ENCODE measurements at places on chromosomes 6 and 20.

GRCh38 chr6:1739680-1740079 is 130.0 kb downstream of the FOXC1 start:
- DNase-seq, result no peak

GRCh38 chr20:47854687-47855212 is 69.5 kb upstream of the SULF2 start:
- no peak for DNase-seq

- no peak for DNase-seq
Observed at GRCh38 chr6:16295471-16295870, 57.1 kb downstream of the GMPR start.

DNA sequence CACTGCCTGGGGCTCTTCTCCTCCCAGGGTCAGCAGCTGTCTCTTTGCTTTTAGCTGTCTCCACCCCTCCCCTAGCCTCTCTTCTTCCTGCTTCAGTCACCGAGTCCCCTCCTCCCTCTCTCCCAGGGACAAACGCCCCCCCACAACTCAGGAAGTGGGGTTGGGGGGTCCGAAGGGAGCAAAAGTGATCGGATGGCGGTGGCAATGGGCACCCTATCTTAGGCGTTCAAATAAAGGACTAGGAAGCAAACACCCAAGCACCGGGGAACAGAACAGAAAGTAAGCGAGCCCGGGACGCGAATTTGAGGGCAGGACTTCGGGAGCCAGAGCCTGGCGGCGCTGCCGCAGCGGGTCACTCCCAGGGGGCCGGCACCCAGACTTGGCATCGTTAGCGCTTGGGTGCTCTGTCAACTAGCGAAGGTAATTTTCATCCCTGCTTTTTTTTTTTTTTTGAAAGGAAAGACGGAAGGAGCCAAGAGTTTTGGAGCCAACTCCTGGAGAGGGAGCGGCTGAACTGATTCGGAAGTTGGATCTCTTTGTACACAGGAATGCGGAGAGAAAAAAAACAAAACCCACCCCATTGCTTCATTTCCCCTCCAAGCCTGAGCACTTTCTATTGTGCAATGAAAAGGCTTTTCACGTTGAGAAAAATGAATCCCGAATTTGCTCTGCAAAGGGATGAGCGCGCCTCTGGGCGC is 815 bp upstream of the ITPR3 start:
- no peak for DNase-seq

DNA sequence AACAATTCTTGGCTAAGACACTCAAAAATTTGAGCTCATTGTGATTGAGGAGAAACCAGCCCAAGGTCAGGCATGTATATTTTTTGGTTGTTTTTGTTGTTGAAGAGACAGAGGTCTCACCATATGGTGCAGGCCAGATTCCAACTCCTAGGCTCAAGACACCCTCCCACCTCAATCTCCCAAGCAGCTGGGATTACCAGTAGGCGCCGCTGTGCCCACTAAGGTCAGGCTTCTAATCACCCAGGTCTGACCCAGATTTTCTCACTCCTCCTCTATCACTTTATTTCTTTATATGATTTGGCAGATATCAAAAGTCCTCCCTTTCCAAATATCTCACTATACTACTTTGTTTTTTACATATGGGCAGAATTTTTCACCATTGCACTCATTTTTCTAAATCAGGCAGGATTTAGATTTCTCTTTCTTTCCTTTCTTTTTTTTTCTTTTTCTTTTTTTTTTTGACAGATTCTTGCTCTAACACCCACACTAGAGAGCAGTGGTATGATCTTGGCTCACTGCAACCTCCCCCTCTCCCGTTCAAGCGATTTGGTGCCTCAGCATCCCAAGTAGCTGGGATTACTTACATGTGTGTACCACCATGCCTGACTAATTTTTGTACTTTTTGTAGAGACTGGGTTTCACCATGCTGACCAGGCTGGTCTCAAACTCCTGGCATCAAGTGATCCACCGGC is 1.7 kb upstream of the C6orf141 start:
- DNase-seq, result no peak

GRCh38 chr6:2998998-2999617 is 586 bp upstream of the NQO2 start:
- no peak for DNase-seq

GRCh38 chr6:143531720-143532499 is 20.4 kb upstream of the FUCA2 start:
- DNase-seq, result no peak

DNA sequence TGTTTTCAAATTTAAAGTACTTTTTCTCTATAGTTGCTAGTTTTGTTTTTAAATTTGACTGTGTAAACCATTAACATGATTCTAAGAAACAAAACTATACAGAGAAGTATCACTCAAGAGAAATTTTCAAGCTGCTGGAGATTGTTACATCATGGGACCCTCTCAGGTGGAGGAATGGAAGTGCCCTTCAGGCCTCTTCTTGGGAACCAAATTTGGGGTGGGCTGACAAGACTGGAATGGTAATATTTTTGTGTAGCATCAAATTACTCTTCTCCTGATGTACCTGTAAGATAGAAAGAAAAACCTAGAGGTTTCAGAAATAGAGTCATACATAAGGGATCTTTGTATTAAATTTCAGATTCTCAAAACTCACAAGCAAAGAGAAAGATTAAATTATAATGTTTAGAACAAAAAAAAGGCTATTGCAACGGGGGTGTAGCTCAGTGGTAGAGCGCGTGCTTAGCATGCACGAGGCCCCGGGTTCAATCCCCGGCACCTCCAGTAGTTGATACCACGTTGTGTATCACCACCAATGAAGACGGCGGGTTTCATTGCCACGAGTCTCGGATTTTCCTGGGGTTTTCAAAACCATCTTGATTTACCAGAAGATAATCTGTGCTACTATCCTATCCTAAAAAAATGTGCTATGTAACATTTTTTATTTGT is 193.7 kb downstream of the GPX5 start:
- peak; percentile 17 for DNase-seq

DNA sequence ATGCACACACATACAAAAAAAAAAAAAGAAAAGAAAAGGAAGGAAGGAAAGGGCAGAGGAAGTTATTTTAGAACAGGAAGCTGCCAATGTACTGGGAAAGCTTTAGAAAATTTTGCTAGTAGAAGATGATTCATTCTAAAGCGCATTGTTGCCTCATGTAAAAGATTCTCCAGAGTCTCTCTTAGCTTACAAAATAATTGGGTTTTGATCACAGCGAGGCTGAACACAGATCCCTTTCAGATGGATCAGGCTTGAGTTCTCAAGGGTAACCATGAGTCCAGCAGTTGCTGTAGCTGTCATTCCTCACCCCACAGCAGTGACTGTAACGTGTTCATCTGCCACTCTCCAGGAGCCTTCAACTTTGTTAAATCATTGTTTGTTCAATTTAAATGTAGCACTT is 81.9 kb downstream of the PHACTR2 start:
- no peak for DNase-seq

DNA sequence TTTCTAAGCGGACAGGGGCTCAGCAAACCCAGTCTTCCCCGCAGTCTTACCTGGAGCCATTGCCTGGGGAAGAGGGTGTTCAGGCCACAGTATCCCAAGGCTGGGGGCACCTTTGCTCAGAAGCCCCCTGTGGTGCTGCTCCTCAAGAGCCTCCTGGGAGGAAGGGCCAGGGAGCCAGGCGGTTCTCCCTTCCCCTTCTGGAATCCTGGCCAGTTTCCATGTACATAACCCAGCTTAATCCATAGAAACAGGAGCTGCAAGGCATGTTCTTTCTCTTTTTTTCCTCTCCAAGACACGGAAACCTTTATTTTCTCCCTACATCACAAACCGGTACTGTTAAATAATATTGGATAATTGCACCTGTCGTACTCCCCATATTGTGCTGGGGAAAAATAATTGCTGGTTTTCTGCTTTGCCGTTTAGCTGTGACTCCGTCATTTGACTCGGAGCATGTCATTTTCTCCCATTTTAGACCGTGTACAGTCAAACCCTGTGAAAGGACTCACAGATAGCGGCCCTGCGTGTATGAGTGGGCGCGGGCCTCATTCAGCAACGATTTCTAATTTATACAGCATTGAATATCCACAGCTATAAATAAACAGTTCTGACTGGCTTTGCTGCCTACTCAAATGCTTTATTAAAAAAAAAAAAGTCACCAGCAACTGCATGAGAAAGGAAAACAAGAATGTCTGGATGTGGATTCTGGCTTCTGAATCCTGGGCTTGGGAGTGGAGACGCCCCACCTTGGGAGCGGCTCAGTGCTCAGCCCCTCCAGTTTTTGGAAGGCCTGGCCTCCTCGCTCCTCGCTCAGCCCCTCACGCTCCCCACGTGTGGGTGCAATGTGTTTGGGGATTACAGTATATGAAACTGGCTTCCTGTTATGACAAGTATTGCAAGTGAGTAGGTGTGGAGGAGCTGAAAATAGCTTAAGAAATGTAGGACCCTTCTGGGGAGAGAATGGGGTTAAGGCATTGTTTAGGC is 67.3 kb downstream of the ADTRP start:
- DNase-seq, result peak; percentile 50

DNA sequence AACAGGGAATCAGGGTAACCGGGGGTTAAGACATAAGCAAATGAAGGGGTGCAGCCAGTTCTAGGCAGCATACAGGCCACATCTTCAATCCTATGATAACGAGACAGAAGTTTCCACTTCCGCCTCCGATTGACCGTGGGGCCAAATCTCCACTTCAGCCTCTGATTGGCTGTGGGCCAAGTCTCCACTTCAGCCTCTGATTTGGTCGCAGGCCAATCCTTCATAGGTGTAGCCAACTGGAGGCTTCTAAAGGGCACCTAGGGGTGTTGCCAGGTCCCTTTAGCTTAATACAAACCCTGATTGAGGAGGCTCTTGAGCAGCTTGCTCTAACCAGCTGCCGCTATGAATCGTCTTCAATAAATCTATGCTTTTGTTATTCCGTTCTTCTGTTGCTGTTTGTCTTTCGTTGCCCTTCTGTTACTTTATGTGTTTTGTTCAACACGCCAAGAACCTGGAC is 2.1 kb upstream of the ERGIC3 start:
- no peak for DNase-seq

GRCh38 chr6:108549741-108550140 is 11.0 kb upstream of the FOXO3 start:
- no peak for DNase-seq

DNA sequence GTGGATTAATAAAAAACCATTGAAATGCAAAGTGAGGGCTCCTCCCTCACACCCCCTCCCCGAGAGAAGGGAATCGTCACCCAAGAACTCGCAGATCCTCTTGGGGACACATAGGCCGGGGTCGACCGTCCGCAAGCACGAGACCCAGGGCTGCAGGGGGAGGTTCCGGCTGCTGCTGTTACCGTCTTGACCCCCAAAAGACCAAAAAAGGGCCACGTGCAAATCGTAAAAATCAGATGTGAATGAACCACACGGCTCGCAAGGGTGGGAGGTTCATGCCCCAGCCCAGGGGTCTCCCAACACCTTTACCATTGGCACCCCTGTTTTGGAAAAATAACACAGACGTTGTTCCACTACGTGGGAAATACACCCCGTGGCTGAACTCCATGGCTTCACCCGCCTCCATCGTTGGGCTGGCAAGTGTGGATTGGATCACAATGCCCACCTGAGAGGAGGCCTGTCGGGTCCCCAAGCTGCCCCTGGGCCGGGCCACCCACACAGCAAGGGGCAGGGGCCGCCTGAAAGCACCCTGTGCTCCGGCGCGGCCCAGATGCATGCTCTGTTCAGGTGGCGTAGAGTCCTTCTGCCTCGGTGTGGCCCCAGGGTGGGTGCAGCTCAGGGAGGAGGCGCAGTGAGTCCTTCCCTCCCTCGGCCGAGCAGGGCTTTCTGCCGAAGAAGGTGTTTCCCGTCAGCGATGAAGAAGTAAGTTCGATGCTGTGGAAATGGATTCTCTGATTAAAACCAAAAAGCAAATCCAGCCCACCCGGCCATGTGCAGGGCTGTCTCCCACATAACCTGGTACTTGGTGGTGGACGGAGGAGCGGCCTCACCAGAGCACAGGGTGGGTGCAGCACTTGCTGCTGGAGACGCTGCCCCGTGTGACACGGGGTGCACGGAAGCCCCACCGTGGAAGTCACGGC is 85.0 kb downstream of the YTHDF1 start:
- no peak for DNase-seq

- DNase-seq, result no peak
Observed at GRCh38 chr6:36649701-36650484, 28.6 kb upstream of the CDKN1A start.

- no peak for DNase-seq
Observed at GRCh38 chr20:30500829-30501440, 756.5 kb upstream of the DEFB115 start.

DNA sequence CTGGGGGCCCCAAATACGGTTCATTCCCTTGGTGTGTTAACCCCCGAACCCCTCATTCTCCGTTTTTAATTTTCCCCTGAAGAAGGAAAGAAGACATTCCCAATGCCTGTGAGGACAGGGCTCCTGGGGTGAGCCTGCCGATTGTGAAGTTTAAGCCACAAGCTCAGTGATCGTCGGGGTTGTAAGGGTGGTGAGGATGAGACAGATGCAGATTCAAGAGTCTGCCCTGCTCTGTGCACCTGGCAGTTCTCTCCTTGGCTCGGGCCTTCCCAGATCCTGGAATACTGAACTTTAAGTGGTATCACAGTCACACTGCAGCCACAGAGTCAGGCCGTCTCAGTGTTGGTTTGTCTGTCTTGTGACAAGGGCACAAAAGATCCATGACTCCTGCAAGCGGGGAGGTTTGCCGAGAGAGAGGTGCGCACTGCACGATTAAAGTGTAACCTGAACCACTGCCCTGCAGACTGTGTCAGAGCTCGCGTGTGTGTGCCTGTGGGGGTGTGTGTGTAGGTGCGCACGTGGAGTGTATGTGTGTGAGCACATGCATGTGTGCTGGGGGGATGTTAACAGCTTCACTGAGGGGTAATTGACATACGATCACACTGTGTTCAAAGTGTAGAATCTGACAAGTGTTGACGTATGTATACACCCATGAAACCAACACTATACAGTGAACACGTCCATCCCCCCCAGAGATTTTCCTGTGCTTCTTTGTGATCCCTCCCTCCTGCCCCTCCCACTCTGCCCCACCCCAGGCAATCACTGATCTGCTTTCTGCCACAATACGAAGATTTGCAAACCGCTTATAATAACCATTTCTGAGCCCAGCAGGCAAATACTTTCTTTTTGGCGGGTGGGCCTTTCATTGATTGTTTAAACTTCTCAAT is 38.9 kb downstream of the RPP40 start:
- no peak for DNase-seq

GRCh38 chr6:42239736-42240375 is 22.2 kb upstream of the MRPS10 start:
- DNase-seq, result no peak

- no peak for DNase-seq
Observed at GRCh38 chr20:45918779-45919537, 7.0 kb upstream of the PLTP start.

Data from stimulated activated CD8-positive, alpha-beta memory T cell treated with anti-CD3 and anti-CD28 coated beads, Interleukin-4, amount 100 ng/mL, for 24 hours (primary cell).